Fibroblast of upper back skin (primary cell): ENCODE measurements at places on chromosomes 7 and 10.

- DNase-seq = no peak
Observed at GRCh38 chr10:96752375-96752774, 32.1 kb upstream of the PIK3AP1 start.

GRCh38 chr10:124366825-124367224 is 51.9 kb downstream of the OAT start:
- no peak for DNase-seq

DNA sequence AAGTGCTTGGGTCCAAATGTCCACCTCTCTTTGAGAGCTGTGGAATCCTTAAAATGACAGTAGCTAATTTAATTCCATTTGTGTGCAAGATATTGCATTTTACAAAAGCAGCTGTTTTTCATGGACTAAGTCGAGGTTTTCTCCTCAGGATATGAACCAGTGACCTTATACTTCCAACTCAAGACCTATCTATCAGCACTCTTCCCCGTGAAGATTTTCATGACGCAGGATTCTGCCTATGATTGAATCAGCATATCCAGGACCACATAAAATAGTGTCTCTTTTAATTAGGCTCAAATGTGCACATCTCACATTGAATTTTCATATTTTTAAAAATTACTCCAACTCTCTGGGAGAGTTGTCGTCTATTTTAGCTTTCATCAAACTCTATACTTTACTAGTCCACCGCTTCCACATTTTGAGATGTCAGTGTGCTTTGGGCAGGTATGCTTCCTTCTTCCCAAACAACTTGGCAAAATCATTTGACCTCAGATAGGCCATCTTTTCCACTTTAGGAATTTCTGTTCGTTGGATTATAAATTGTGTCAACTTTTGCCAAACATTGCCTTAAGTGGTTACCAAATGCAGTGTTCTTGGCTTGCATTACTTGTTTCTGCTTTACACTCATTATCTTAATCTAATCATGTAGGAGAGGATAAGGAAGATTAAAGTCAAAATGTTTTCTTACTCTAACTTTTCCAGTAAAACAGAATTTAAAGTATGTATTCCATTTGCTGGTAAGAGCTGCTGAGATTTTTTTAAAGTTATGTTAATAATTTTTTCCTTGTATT is 39.4 kb downstream of the SEMA3A start:
- no peak for DNase-seq

DNA sequence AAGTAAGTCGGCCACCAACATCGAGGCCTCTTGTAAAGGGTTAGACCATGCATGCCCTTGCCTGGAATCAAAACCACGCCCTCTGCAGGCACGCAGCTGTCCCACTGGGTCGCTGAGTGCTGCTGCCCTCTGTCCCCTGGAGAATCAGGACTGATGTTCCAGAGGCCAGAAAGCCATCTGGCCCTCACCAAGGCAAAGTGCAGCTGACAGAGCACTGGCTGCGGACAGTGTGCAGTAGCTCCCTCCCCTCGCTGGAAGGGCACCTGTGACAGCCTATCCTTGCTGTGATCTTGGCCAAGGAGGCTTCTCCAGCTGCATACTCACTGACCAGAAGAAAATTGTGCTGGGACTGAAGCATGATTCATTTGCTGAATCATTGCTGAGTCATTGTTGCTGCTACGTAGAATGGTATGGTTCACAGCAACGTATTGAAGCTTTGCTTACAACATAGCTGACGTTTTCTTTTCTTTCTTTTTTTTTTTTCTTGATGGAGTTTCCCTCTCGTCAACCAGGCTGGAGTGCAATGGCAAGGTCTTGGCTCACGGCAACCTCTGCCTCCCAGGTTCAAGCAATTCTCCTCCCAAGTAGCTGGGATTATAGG is 30.4 kb downstream of the DDC start:
- DNase-seq = peak; percentile 97

DNA sequence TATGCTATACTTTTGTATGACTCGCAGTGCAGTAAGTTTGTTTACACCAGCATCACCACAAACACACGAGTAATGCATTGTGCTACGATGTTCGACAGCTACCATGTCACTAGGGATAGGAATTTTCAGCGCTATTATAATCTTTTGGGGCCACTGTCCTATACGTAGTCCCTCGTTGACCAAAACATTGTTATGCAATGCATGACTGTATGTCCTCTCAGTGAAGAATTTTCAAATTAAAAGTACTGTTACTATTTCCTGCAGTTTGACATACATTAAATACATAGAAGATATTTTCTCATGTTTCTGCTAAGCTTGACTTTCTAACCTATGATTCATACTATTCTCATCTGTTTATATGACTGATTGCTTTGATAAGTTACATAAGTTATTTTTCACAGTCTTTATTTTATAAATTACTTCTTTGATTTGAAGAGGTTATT is 203.6 kb downstream of the VTI1A start:
- peak; percentile 25 for DNase-seq

GRCh38 chr7:150954986-150955518 is 23.1 kb downstream of the KCNH2 start:
- no peak for DNase-seq

DNA sequence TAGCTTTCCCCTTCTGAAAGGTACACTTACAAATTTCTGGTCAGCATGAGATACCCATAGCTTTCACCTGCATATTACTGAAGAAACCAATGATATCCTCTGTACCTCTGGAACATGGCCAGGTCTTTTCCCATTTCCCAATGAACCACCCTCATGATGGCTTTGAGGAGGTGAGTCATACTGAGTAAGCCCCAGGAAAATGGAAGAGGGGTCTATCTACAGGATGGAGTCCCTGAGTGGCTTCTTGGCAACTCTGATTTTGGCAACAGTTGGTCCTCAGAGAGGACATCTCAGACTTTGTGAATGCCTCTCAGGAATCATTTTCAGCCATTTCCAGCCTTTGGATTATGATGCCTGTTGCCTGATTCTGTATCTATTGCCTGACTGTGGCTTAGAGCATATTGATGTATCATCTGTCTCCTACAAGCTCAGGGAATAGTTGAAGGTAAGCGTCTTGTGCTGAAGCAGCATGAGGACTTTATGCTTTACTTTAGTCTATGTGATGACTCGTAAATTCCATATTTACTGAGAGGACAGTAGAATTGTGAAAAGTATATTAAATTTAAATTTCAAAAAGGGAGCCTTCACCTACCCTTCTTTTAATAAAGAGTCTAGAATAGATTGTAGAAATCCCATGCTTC is 84.7 kb upstream of the DKK1 start:
- DNase-seq = peak; percentile 54

DNA sequence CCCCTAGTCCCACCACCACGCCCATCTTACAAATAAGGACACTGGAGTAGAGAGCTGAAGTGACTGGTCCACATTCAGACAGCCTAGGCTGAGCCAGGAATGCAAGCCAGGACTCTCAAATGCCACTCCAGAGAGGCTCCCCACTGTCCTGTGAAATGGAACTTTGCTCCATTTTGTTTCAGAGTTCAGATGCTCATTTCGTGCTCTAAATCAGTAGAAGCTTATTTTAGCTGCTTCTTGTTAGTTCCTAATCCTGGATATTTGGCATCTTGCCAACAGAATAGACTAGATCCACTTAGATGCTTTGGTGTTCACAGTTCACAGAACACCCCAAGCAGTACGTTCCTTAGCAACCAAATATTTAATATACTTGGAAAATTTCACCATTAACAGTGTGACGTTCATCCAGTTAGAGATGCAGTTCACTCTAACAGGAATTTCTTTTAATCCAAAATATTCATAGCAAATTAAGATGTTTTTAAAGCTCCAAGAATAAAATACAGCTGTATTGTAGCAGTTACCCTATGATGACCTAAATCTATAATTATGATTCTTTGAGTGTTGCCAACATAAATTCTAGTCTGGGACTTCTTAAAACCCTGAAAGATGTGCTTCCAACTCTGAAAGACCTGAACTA is 7.3 kb downstream of the MMP21 start:
- DNase-seq = peak; percentile 21

GRCh38 chr10:106540645-106541044 is 623.9 kb downstream of the SORCS1 start:
- DNase-seq = peak; percentile 43

DNA sequence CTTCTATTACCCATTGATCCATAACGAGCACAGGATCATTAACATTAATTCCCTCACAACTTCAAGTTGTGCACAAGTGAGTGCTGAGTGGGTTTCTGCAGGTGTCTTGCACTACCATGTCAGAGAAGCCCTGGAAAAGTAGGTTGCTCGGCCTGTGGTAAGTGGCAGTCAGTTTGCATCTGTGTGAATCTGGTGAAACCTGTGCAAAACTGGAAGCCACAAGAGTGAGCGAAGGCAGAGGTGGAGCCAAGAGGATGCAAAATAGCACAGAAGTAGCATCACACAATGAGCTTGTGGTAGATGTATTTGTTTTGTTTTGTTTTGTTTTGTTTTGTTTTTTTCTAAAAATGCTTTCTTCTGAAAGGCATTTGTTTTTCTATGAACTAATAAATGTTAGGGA is 181.5 kb downstream of the THSD7A start:
- no peak for DNase-seq

DNA sequence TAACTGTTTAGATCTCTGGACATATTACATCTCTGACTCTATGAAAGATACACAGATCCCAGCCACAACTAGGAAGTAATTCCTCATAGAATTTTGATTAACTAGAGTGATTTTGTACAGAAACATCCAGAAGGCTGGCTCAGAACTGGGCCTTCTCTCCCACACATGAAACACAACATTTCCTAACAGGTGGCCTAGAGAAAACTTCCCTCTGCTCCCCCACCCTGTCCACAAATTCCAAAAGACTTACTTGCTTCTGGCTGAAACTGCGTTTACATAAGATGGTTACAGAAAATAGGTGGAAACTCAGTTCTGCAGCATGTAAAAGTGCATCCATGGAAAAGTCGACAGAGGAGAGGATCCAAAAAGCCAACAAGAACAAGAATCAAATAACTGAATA is 132.9 kb downstream of the FZD1 start:
- DNase-seq = peak; percentile 62

GRCh38 chr10:65500716-65501115 is 1425.1 kb upstream of the LRRTM3 start:
- DNase-seq = no peak
